Cardiac muscle cell (in vitro differentiated cells and primary cell): ENCODE measurements at places on chromosomes 3 and 15. TPM values are rescaled to one million over a fixed set of nuclear protein-coding genes. Genes with fewer than 3 reads are reported as not detected.

GRCh38 chr15:94229591-94230369 is 1.6 kb upstream of the MCTP2 start:
- no peak overlapping the region for H3K27ac ChIP-seq
- H3K27me3 ChIP-seq = peaks cover 62% of the 10 kb centered on the region
- H3K4me3 ChIP-seq = no peak overlapping the region
- no peaks in the 10 kb centered on the region for H3K4me1 ChIP-seq
- H3K36me3 ChIP-seq = no peaks in the 10 kb centered on the region

DNA sequence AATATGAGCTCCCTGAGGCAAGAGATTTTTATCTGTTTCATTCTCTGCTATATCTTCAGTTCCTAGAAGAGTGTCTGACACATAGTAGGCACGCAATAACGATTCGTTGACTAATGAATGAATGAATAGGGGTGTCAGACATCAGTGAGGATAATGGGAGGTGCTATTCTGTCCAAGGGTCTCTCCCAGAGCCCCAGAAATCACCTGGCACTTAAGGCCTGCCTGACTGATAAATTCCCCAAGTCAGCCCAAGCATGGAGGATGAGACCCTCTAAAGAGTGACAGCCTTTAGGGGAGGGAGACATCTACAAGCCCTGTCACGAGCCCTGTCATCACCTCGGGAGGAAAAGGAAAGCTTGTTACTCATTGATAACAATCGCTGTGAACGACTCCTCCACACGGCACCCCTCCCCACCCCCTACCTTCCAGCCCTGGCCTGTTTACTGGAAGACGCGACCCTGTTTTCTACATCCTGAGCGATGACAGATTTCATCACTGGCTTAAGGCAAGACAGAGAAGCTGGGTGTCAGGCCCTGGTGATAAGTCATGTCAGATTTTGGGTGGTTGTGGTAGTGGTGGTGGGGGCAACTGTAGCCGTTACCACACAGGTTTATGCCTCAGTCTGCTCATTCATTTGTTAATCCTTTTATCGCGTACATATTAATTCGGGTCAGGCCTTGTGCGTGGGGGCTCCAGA is 23.1 kb downstream of the BHLHE40 start:
- H3K4me1 ChIP-seq = peaks cover 4% of the 10 kb centered on the region
- no peaks in the 10 kb centered on the region for H3K36me3 ChIP-seq
- no peak overlapping the region for H3K27ac ChIP-seq
- no peak overlapping the region for H3K4me3 ChIP-seq

Gene AADACL2
- total RNA-seq = not detected in 2 replicates

DNA sequence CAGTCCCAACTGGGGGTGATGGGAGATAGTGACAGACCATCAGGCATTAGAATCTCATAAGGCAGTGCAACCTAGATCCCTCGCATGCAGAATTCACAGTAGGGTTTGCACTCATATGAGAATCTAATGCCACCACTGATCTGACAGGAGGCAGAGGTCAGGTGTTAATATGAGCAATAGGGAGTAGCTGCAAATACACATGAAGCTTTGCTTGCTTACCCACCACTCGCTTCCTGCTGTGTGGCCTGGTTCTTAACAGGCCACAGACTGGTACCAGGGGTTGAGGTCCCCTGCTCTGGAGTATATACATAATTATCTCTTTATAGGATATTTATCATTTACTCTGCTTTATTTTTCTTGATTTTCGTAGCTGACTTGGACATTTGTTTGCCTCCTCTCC is 36.0 kb upstream of the ZMAT3 start:
- no peaks in the 10 kb centered on the region for H3K27me3 ChIP-seq
- DNase-seq = no peak
- H3K4me3 ChIP-seq = no peak overlapping the region
- no peaks in the 10 kb centered on the region for H3K36me3 ChIP-seq
- H3K27ac ChIP-seq = no peak overlapping the region

DNA sequence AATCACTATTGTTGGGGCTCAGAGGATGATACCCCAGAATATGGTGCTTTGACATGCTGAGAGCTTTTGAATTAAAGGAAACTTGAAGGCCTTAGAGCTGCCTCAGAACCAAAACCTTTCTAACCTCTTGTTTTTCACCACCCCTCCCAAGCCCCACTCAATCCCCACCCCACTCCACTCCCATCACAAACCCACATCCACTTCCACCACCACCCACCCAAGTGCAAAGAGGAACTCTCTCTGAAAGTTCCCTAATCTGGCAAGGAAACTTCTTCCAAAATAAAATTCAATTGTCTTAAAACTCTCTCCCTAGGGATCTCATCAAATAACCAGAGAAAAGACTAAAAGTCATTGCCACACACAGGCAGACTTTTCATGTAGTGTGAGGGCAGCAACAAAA is 301.2 kb upstream of the ARHGEF26 start:
- H3K4me1 ChIP-seq = no peaks in the 10 kb centered on the region
- no peaks in the 10 kb centered on the region for H3K36me3 ChIP-seq
- no peak overlapping the region for H3K4me3 ChIP-seq
- H3K27ac ChIP-seq = no peak overlapping the region
- no peak for DNase-seq
- no peaks in the 10 kb centered on the region for H3K27me3 ChIP-seq
